Caki2 (cell line): ENCODE measurements at places on chromosomes 16 and 17.

GRCh38 chr16:72609066-72609465 is 437.1 kb upstream of the PMFBP1 start:
- DNase-seq, result no peak

DNA sequence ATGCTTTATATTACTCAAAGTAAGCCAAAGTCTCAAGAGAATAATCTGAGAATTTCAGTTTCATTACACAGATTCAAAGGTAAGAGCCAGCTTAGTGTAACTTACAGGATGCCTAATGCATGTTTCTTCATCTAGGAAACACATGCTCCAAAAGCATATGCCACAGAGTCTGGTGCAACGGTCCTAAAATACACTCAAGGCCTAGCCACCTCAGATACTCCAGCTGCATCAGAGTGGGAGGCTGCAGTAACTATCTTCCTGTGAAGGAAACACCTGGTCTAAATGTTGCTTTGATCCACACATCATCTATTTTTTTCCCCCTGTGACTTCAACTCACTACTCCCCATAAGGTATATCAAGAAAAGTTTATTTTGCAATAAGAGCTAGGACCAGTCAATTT is 51.6 kb upstream of the CORO6 start:
- DNase-seq, result no peak

GRCh38 chr16:86919578-86920305 is 341.4 kb downstream of the FOXL1 start:
- DNase-seq, result no peak

DNA sequence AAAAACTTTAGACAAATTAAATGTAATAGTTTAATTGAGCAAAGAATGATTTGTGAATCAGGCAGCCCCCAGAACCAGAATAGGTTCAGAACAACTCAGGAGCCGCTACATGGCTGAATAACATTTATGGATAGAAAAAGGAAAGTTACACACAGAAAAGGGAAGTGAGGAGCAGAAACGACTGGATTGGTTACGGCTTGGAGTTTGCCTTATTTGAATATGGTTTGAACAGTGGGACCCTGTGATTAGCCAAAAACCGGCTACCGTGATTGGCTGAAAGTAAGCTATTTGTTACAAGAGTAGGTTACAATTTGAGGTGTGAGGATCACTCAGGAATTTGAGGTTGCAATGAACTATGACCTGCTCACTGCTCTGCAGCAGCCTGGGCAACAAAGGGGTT is 1139.8 kb downstream of the CDH11 start:
- DNase-seq, result no peak

DNA sequence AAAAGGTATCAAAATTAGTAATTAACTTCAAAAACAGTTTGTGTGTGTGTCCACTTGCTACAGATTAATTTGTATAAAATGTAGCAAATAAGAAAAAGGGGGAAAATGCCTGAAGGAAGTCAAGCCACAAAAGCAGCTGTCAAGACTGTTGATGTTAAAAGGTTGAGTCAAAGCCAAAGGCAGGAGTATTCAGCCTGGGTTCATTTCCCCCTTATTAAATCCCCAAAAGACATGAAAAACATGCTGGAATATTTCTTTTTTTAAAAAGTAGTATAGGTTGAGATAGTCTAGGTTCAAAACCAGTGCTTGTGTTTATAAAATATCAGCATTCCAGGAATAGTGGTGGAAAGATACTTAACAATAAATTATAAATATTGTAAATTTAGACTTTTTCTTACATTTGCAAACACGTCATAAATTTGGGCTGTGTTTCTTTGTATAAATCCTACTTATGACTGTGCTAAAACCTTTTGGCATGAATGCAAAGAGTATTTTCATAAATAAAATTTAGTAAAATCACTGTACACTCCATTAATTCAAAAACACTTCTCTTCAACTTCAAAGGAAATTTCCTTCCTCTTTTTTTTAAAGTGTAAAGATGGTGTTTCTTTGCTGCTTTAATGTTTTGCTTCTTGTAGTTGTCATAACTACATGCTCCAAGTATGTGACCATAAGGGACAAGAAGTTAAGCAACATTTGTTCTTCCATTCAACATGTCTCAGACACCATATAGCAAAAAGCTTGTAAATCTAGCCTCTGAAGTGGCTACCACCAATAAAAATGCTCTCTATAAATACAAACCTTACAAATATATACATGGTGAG is 72.0 kb downstream of the SKAP1 start:
- no peak for DNase-seq

- no peak for DNase-seq
Observed at GRCh38 chr16:87826798-87827587, 42.3 kb downstream of the SLC7A5 start.

GRCh38 chr17:59651346-59651745 is 31.7 kb downstream of the CLTC start:
- DNase-seq, result no peak

- no peak for DNase-seq
Observed at GRCh38 chr16:84785843-84786581, 33.8 kb upstream of the CRISPLD2 start.

DNA sequence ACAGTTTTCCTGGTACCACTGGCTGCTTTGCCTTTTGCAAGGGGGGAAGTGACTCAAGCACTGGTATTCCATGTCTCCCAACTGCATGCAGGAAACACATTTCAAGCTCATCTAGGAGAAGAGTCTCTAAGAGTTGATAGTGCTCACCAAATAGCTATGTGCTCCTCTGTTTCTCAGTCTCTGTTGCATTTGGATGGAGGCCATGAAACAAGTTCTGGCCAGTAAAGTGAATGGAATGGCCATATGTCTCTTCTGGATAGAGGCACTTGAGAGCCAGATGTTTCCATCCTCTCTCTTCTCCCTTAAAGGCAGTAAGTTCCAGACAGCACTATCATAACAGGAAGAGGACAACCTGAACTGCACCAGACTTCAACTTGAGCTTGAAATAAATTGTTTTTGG is 60.6 kb downstream of the C16orf82 start:
- DNase-seq, result no peak

GRCh38 chr16:85832570-85833218 is 33.2 kb downstream of the COX4I1 start:
- DNase-seq, result no peak

DNA sequence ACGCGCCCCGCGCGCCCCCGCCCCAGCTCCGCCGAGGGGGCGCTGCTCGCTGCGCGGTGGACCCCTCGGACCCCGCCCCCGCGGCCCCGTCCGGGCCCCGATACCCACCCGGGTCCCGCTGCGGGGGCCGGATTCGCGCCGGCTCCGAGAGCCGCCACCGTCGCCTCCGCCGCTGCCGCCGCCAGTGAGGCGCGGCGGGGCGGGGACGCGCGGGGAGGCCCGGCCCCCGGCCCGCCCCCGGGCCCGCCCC is at the start of gene TBC1D16:
Gene TBC1D16 (minus strand): TSS at position 186 of the 250 bp plus-strand sequence. CDS start 22,325 bp downstream, outside the sequence.
- DNase-seq, result no peak

DNA sequence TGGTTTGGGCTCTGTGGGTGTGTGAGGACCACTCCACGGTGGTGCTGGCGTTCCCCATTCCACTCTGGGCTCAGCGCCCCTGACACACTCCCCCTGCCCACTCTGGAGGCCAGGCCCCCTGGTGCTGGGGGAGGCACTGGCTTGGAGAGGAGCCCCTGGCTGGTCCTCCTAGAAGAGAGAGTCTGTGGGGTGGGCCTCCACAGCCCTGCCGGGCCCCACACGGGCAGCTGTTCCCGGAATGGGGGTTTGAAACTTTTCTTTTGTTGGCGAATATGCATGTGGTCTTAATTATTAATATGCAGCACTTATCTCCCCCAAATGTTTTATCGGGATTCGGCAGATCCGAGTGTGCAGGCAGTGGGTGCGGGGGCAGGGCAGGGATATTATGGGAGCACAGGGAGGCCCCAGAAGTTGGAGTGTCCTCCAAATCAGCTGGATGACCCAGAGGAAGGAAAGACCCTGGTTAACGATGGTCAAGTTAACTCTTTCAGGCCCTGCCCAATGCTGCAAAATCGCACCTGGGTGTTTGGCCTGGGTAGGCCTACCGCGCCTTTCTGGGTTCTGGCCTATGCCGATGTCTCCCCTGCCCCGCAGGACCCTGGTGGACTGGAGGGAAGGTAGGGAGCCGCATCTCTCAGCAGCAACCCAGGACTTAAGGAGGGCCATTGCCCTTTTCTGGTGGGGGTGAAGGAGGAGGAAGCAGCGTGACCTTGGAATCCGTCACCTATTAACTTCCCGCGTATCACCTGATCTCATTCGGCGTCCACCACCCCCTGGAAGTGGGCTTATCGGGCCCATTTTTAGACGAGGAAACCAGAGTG is 36.0 kb downstream of the TMEM235 start:
- no peak for DNase-seq

DNA sequence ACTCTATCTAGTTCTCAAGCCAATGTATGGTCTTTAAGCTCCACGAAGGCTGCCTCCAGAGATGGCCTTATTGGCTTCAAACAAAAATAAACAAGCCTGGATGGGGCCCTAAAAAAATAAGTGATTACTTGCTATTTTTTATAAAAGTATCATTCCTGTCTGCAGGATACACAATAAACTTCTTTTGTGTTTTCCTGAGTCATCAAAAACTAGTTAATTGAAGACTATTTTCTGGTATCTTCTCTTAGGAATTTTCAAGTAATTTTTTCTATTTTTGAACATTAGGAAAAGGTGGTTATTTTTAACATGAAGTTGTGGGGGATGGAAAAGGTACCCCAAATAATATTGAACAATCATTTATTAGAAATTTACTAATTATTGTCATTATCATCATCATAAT is 213.1 kb upstream of the DYNLRB2 start:
- no peak for DNase-seq
